Thyroid gland (tissue), 4 donors: ENCODE measurements at places on chromosomes 5 and 9. TPM values are rescaled to one million over a fixed set of nuclear protein-coding genes. Genes with fewer than 3 reads are reported as not detected.
A peak's percentile ranks its signal among the peaks of the same experiment; 100 is the strongest.

ZNF367 gene
- total RNA-seq = 1.7 TPM

DNA sequence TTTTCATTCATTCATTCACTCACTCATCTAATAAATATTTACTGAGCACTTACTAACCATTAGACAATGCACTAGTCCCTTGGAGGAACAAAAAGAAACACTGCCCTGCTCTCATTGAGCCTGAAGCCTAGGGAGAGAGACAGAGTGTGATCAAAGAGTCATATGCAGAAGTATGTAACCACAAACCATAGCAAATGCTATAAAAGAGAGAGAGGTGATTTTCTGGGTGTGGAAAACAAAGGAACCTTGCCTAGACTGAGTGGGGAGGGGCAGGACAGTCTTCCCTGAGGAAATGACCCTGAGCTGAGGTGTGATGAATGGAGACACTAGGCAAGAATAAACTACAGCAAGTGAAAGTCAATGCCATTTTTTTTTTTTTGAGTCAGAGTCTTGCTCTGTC, 10.8 kb upstream of the ADRA1B start:
- peak overlapping the region; percentile 56 for H3K27ac ChIP-seq
- peaks cover 20% of the 10 kb centered on the region for H3K4me1 ChIP-seq
- DNase-seq = no peak
- H3K36me3 ChIP-seq = no peaks in the 10 kb centered on the region

- H3K4me3 ChIP-seq = no peak overlapping the region
- no peaks in the 10 kb centered on the region for H3K4me1 ChIP-seq
- H3K27me3 ChIP-seq = no peaks in the 10 kb centered on the region
- H3K27ac ChIP-seq = no peak overlapping the region
These were observed 344.5 kb downstream of the PRR16 start for GRCh38 chr5:120808606-120809005.

C5orf46 gene
- not detected for total RNA-seq

- H3K4me1 ChIP-seq = no peaks in the 10 kb centered on the region
- no peak for DNase-seq
- H3K36me3 ChIP-seq = no peaks in the 10 kb centered on the region
- H3K4me3 ChIP-seq = no peak overlapping the region
- no peak overlapping the region for H3K27ac ChIP-seq
These were observed 228.2 kb upstream of the PAPPA start for GRCh38 chr9:115925424-115925823.

- peaks cover 4% of the 10 kb centered on the region for H3K4me1 ChIP-seq
- H3K36me3 ChIP-seq = no peaks in the 10 kb centered on the region
- H3K4me3 ChIP-seq = no peak overlapping the region
- H3K27me3 ChIP-seq = no peaks in the 10 kb centered on the region
These were observed 6.4 kb upstream of the SLC6A7 start for GRCh38 chr5:150183436-150183835.

ERAP2 gene
- total RNA-seq = 15.2 TPM

DNA sequence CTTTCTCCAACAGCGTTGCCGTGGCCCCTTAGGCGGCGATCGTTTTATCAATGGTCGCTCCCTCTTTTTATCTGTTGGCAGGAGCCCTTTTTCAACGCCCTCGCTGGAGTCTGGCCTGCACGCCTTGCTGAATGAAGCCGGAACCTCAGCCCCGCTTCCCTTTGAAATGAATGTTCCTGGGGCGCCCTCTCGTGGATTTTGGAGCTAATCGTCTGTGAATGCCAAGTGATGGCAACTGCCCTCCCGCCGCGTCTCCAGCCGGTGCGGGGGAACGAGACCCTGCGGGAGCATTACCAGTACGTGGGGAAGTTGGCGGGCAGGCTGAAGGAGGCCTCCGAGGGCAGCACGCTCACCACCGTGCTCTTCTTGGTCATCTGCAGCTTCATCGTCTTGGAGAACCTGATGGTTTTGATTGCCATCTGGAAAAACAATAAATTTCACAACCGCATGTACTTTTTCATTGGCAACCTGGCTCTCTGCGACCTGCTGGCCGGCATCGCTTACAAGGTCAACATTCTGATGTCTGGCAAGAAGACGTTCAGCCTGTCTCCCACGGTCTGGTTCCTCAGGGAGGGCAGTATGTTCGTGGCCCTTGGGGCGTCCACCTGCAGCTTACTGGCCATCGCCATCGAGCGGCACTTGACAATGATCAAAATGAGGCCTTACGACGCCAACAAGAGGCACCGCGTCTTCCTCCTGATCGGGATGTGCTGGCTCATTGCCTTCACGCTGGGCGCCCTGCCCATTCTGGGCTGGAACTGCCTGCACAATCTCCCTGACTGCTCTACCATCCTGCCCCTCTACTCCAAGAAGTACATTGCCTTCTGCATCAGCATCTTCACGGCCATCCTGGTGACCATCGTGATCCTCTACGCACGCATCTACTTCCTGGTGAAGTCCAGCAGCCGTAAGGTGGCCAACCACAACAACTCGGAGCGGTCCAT, 10.0 kb downstream of the S1PR3 start:
- H3K4me3 ChIP-seq = no peak overlapping the region
- H3K36me3 ChIP-seq = no peaks in the 10 kb centered on the region
- DNase-seq = peak; percentile 90
- H3K27ac ChIP-seq = no peak overlapping the region
- H3K27me3 ChIP-seq = no peaks in the 10 kb centered on the region
- H3K4me1 ChIP-seq = peaks cover 8% of the 10 kb centered on the region

GRCh38 chr9:14433351-14434157, 119.6 kb upstream of the NFIB start:
- no peak for DNase-seq
- no peaks in the 10 kb centered on the region for H3K36me3 ChIP-seq
- H3K27me3 ChIP-seq = no peaks in the 10 kb centered on the region
- peaks cover 24% of the 10 kb centered on the region for H3K4me1 ChIP-seq
